ENCODE measurements at places on chromosomes 11 and 22. TPM values are rescaled to one million over a fixed set of nuclear protein-coding genes. Genes with fewer than 3 reads are reported as not detected.

DNA sequence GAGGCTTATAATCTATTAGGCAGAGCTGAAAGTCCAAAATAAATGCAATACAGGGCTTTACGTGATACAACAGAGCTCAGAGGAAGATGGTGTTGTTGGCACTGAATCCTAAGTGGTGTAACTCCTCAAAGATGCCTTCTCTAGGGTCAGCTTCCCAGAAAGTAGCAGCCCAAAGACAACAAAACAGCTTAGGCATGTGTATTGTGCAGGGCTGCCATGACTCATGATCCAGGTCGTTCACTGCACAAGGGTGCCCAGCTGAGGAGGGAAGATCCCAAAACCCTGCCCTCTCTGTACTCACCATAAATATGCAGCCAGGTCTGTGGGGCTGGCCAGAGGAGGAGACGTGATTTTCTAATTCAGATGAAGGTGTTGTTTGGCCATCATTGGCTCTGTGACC is 59.4 kb upstream of the NNMT start:
- no peak for DNase-seq

DNA sequence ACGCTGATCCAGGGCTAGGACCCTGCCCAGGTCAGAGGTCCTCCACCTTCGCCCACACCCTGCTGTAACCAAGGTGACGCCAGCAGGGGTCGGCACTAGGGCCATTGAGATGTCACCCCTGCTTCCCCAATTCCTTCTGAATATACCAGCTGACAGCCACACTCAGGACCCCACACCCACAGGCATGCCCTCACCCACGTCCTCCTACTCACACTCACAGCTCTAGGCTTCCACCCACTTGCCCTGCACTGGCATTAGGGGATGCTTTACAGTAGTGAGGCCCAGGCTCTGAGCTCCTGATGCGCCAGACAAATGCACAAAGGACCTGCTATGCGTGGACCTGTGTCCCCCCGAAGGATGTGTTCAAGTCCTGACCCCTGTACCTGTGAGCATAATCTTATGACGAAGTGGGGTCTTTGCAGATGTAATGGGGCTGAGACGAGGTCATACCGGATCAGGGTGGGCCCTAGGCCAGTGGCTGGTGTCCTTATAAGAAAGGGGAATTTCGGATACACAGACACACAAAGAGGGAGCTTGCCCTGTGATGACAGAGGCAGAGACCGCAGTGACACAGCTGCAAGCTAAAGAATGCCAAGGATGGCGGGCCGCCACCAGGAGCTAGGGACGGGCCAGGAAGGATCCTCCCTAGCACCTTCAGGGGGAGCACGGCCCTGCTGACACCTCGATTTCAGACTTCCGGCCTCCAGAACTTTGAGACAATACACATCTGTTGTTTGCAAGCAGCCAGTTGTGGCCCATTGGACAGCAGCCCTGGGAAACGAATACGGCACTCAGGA is 11.2 kb downstream of the WNT11 start:
- DNase-seq, result no peak

The OR51I1 gene
- not detected for total RNA-seq

GRCh38 chr11:71444811-71445210 is 3.4 kb downstream of the DHCR7 start:
- DNase-seq, result no peak

DNA sequence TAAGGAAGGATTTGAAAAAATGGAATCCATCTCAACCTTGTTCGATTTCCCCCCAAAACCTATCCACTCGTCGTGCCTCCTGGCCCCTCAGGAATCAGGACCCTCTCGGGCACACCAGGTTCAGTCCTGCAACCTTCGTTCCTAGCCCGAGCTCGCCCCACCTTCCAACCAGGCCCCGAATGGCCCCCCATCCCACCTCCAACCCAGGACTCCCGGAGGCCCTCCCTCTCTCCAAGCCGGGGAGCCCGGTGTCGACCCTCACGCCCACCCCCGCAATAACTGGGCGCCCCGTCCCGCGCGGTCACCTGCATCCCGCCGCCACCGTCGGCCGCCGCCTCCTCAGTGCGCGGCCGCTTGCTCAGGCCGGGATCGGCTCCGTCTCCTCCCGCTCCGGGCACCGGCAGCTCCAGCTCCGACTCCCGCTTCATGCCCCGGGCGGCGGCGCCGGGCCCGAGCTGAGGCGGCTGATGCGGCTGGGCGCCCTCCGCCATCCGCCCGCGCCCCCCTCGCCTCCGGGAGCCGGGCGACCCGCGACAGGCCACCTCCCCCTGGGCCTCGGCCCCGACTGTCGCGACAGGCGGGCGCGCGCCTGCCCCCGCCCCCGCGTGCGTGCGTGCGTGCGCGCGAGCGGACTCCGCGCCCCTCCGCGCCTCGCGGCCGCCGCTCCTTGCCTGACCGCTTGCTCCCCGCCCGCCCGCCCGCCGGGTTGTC is 534 bp downstream of the RBFOX2 start:
- DNase-seq, result no peak

- no peak for DNase-seq
These were observed 36.4 kb downstream of the LMO2 start for GRCh38 chr11:33855500-33855899.

The C22orf42 gene
- 0.18 TPM for total RNA-seq

GRCh38 chr22:43360576-43360975 is 17.4 kb upstream of the SCUBE1 start:
- DNase-seq, result no peak

- DNase-seq, result no peak
These were observed 173.7 kb downstream of the MAML2 start for GRCh38 chr11:96169250-96169649.

- DNase-seq, result no peak
These were observed 551.9 kb upstream of the KIRREL3 start for GRCh38 chr11:127552446-127552845.

Measured in endodermal cell (in vitro differentiated cells).